ENCODE measurements at places on chromosomes 5 and 9. TPM values are rescaled to one million over a fixed set of nuclear protein-coding genes. Genes with fewer than 3 reads are reported as not detected.

DNA sequence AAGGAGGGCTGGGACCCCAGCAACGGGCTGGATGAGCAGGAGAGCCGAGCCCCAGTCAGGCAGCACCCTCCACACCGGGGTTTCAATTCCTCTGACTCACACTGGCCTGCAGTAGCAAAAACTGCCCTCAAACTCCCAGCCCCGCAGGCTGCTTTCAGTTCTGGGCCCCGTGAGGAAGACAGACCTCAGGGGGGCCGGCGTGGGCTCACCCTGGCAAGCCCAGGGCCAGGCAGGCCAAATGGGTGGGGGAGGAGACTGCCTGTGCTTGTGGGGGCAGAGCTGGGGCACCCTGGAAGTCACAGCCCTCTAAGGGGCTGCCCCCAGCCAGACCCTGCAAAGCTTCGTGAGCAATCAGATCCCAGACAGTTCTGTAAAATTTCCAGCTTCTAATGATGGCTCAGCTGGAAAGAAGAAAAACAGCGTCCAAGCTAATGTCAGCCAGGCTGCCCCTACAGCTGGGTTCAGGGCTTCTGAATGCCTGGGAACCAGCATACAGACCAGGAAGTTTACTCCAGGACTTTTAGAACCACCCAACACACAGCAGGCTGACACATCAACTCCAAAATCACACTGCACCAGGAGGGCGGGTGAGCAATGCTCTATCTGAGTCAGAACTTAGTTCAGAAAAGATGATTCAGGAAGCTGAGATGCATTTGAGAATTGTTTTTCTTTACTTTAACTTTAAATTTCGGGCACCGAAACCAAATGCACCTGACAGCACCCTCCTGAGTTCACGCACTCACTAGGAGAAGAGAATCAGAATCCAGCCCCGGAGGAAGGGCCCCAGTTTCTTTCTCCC, 34.7 kb downstream of the LPCAT1 start:
- no peak overlapping the region for H3K4me3 ChIP-seq
- peaks cover 87% of the 10 kb centered on the region for H3K36me3 ChIP-seq
- peak overlapping the region; percentile 95 for H3K27ac ChIP-seq

DNA sequence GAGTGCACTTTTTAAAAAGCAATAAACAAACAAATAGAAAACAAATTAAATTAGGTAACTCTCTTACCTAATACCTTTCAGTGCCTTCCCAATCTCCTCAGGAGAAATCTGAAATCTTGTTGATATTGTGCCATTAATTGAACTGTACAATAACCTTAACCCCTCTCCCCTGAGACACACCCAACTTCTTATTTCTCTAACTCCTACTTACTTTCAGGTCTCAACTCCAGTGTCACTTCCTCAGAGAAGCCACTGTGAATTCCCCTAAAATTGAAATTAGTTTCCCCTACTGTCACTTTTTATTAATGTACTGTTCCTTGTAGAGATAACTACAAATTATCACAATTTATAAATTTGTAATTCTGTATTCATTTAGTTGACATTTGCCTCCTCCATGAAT, 295.3 kb upstream of the TNC start:
- H3K27me3 ChIP-seq: no peaks in the 10 kb centered on the region
- no peaks in the 10 kb centered on the region for H3K36me3 ChIP-seq
- H3K27ac ChIP-seq: no peak overlapping the region
- no peak overlapping the region for H3K4me3 ChIP-seq
- DNase-seq: no peak
- H3K4me1 ChIP-seq: no peaks in the 10 kb centered on the region

GRCh38 chr5:165836046-165836445, 2330.6 kb downstream of the MAT2B start:
- H3K27ac ChIP-seq: no peak overlapping the region
- H3K27me3 ChIP-seq: no peaks in the 10 kb centered on the region
- no peaks in the 10 kb centered on the region for H3K4me1 ChIP-seq
- H3K4me3 ChIP-seq: no peak overlapping the region

The DMRTA1 gene
- polyA plus RNA-seq: 0.35 TPM

The FOXD4L3 gene
- 0.05 TPM for polyA plus RNA-seq

The ATP10B gene
- polyA plus RNA-seq: 0.06 TPM

Measured in spleen (tissue), 13 donors.